ENCODE measurements at places on chromosomes 3 and 15.
A peak's percentile ranks its signal among the peaks of the same experiment; 100 is the strongest.

DNA sequence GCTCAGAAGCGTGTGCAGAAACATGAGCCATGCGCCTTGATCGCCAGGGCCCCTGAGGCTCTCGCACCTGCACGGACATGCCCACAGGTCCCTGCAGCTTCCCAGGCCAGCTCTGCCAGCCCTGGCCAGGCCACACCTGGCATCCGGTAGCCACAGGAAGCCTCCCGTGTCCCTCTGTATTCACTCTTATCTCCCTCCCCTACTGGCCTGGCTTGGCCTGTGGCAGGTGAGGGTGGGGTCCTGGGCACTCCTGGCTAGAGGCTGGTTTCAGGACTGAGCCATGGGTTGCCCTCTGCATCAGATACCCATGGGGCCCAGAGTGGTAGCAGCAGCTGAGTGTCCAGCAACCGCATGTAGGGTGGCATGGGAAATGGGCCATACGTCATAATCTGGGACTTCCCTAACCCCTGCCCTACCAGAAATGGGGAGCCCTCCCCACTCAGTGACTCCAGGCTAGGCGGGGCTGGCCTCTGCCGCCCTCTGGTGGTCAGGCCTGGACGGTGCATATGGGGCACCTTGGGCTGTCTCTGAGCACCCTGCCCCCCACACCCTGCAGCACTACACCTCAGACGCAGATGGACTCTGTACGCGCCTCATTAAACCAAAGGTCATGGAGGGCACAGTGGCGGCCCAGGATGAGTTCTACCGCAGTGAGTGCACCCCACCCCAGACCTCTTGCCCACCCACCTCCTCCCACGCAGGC lies 12.6 kb upstream of the LMAN1L start:
- DNase-seq = peak; percentile 94

DNA sequence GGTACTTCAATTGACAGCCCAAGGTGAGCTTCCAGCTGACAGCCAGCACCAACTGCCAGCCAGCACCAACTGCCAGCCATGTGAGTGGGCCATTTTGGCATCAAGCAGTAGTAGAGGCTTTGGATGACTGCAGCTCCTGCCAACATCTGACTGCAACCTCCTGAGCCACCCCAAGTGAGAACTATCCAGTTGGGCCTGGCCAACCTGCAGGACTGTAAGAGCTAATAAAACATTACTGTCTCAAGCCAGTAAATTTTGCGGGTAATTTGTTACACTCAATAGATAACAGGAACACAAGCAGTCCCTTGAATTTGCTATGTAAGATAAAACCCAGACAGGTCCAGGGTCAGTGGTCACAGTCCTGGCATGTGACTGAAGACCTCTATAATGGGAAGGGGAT lies 29.7 kb downstream of the EPHB1 start:
- no peak for DNase-seq

- no peak for DNase-seq
Measured at GRCh38 chr3:127254730-127255129, 33.1 kb downstream of the PRR20G start.

DNA sequence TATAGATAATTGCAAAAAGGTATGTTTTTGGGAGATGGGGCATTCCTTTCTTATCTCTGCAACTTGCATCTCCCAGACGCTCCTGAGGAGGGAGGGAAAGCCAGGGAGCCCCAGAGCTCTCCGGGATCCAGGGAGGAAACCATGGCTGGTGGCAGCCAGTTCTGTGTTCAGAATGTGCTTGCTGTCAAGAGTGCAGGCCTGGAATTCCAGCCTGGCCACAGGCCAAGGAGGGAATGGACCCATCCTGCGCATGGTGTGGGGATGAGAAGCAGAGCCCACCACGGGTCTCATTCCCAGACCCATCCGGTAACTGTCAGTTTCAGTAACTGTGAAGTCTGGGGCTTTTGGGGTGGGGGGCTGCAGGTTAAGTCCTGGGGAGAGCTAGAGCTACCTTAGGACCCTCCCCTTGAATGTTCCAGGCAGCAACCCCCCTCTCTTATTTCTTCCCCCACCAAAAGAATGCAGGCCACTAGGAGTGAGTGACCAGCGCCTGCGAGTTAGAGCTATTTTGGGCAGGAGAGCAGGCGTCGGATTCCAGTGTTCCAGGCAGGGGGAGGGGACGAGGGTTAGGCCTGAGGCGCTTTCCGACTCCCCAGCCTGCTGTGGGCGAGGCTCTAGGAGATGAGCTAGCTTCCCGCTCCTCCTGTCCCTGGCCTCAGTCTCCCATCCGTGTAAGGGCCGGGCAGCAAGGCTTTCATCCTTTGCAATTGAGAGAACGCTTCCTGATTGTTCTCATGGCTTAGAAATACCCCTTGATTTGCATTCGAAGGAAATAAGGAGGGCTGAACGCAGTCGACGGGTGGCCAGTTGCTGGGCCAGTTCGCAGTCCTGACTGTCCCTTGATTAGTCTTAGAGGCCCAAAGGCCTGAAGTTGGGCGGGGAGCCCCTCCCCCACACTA lies 781 bp upstream of the DAG1 start:
- DNase-seq = no peak

- DNase-seq = no peak
Measured at GRCh38 chr3:186097317-186097662, 11.6 kb downstream of the ETV5 start.

Data from T-cell (primary cell).